Stimulated activated CD8-positive, alpha-beta memory T cell treated with anti-CD3 and anti-CD28 coated beads, Interleukin-4, amount 100 ng/mL, for 48 hours (primary cell): ENCODE measurements at places on chromosomes 7 and 10.

- DNase-seq = no peak
Measured at GRCh38 chr10:72243822-72244437, 27.9 kb upstream of the ASCC1 start.

DNA sequence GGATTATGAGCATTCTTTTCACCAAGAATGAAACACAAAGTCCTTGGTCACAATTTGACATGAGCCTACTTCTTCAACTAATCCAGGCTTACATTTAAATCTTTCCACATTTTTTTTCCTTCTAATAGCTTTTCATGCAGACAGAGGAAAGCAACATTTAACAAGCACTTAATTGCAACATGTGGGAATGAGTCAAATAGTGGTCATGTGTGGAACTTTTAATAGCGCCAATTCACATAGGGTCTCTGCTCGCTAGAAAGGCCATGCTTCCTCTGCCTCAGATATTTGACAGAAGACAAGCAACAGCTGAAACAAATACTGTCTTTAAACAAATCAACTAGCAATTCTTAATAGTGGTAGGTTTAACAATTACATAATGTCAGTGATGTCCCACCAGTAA lies 285.9 kb upstream of the ETV1 start:
- DNase-seq = no peak

DNA sequence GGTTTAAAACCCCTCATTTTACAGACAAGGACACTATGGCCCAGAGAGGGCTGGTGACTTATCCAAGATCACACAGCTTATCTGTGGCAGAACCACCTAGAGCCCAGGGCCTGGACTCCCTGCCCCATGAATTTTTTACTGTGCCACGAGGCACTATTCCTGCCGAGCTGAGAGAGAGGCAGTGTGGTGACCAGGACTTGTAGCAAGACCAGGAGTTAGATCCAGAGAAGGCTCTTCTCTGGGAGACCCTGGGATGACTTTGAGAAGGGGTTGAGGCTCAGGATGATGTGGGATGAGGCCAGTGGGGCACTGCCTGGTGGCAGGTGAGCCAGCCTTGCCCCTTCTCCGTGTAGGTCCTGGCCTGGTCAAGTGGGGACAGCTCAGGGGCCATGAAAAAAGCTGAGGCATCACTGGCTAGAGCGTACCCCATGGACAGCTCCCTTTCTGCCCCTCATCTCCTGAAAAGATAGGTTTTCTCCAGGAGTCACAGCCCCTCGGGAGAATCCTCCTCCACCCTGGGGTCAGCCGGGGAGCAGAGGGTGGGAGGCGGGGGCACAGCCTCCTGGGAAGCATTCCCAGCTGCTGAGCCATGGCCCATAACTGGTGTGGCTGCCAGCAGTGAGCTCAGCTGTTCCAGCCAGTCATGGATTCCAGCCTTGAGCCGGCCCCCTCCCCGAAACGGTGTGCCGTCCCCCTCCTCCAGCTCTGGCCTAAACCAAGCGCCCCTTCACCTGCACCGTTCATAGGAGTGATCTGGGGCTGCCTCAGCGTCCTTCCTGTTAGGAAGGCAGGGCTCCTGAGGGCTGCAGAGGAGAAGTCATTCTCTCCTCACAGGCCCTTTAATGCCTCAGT lies 5.8 kb downstream of the FLNC start:
- DNase-seq = no peak

- DNase-seq = no peak
Measured at GRCh38 chr10:44388641-44389040, 3.7 kb upstream of the CXCL12 start.

- peak; percentile 11 for DNase-seq
Measured at GRCh38 chr10:48465860-48466521, 138.9 kb downstream of the ARHGAP22 start.

- no peak for DNase-seq
Measured at GRCh38 chr7:21429021-21429420, 1.1 kb downstream of the SP4 start.

DNA sequence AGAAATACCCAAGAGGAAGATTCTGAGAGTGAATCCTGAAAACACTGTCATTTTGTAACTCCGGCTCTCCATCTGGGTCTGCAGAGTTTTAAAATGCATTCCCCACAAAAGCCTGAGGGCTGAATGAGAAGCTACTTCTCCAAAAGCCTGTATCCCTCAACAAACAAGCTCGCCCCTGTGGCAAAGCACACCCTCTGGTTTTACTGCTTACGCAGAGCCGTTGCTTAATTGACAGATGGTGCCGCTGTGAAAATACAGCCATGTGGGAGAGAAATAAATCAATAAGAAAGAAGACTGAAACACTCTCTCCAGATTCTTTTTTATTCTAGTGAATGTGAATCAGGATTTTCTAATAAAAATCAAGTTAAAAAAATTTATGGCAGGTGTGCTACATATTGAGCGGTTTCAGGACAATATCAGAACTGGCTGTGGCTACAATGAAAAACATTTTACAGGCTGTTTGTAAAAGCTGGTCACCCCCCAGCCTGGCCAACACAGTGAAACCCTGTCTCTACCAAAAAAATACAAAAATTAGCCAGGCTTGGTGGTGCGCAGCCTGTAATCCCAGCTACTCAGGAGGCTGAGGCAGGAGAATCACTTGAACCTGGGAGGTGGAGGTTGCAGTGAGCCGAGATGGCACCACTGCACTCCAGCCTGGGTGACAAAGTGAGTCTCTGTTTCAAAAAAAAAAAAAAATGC lies 32.5 kb downstream of the C7orf33 start:
- DNase-seq = no peak

DNA sequence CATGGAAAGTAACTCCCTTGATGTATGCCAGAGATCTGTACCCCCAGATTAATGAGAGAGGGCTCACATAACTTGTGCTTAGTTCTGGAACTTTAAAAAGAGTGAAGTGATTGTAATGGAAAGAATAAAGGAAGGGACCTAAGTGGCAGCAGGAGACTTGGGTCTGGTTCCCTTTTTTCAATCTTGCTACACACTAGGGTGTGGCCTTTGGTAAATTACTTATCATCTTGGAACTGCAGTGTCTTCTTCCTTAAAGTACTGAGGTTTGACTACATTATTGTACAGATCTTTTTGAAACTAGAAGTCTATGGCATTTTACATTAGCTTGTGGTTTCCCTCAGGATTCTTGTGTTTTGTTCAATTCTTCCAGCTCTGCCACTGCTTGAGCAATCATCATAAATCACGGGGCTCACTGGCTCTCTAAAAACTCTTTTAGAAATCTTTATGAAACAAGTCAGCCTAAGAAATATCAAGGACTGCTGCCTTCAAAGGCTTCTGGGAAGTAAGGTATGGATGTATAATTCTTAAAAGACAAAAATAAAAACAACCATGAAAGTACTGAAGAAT lies 22.5 kb upstream of the CHRM2 start:
- DNase-seq = no peak

DNA sequence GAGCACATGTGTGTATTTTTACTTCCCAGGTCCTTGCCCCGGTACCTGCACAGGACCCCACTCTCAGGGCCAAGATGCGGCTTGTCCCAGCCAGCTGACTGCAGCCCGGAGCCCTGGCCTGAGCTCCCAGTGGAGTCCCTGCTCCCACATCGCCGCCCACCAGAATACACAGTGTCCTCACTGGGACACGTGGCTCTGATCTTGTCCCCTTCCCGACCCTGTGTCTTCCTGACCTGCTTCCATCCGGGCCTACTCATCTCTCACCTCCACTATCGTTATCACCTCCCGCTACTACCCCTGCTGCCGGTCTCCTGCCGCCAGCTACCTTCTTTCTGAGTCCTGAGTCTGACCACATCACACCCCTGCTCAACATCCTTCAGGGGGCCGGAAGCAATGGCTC lies 146.3 kb upstream of the CHST15 start:
- DNase-seq = no peak

DNA sequence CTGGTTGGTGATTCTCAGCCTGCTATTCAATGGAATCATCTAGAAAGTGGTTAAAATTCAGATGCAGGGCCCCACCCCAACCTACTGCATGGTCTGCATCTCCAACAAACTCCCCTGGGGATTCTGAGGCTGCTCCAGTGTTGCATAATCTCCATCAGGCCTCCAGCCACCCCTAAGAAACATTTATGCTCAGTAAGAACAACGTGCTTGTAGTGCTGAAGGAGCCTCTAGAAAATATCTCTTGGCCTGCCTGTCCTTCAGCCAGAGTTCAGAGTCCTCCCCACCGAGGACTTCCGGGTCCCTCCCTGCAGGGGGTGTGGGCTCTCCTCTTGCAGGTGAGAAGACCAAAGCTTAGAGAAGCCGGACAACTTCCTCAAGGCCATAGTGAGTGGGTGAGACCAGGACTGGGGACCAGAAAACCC lies 159.8 kb downstream of the SH3PXD2A start:
- DNase-seq = no peak

DNA sequence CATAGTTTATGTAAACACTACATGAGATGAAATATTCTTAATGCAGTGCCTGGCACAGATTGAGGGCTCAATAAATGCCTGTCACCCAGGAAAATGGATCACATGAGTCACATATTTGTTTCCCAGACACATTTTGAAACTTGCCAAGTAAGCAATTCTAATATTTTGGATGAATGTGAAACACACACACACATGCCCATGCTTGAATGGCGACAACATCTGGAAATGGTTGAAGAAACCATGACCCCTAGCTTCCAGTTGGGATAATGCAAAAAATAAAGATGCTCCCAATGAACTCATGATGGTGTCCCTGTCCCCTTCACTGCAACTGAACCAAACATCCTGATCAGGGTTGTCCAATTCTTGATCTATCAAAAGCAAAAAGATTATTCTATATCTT lies 797.3 kb downstream of the XPNPEP1 start:
- DNase-seq = no peak

GRCh38 chr7:40101201-40101600 lies 33.2 kb downstream of the MPLKIP start:
- DNase-seq = no peak

GRCh38 chr10:69124563-69125268 lies 738 bp downstream of the VPS26A start:
- peak; percentile 70 for DNase-seq

GRCh38 chr10:122293961-122294380 lies 22.9 kb downstream of the BTBD16 start:
- no peak for DNase-seq
